Fibroblast of villous mesenchyme (primary cell): ENCODE measurements at places on chromosomes 12 and 14.

DNA sequence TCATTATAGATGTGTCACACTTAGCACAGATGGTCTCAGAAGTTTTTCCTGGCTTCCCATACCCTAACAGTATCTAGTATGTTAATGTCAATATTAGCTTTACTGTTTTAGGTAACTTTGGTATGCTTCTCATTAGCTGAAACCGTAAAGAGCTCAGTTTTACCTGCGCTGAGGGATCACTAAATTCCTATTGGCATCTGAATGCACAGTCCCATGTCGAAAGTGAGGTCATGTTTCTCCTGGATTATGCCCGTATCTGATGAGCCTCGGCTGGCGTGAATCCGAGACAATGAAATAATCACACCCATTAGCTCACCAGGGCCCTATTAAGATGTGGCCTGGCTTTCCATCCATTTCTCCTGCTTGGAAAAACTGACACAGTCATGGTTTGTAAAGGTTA, 418.2 kb downstream of the ZFP36L1 start:
- no peak for DNase-seq

GRCh38 chr14:68470361-68470760, 322.5 kb downstream of the ZFP36L1 start:
- DNase-seq = no peak

DNA sequence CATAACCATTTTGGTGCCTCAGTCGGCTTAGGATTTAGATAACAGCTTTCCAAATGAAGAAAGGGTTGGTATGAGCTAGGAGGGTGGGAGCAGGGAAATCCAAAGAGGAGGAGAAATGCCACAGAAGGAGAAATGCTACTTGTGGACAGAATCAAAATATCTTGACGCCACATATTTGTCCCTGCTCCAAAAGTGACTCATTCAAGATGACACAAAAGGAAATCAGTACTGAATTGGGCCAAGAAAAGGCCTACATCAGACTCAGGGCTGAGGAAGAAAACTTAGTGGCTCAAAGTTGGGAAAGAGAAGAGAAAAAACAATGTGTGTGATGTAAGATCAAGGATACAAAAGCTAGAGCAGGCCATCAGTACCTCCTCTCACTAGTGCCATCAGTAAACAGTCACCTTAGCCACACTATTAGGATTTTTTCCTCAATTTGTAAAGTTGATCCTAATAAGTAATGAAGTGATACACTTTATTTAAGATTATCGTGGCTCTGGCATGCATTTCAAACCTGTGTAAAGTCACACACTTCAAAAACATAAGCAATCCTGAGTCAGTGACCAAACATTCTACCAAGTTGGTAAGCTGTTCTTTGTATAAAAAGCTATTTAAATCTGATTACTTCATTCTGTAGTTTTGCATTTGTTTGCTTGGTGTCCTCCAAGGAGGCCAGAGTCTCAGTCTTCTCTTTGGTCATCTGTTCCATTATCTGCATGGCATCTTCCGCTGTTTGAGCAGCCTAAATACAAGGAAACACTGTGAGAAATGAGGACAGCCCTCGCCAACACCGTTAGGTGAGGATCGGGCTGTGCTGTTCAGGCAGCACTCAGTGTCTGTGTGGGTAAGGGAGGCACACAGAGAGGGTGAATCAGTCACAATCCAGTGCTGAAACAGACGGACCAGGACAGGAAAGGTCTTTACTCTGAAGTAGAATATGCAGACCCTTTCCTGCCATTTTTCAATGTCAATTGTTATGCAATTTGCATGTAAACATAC, 52.6 kb upstream of the VPS33A start:
- DNase-seq = peak; percentile 90

- no peak for DNase-seq
These were observed 222.4 kb downstream of the GLT1D1 start for GRCh38 chr12:129075460-129076208.

DNA sequence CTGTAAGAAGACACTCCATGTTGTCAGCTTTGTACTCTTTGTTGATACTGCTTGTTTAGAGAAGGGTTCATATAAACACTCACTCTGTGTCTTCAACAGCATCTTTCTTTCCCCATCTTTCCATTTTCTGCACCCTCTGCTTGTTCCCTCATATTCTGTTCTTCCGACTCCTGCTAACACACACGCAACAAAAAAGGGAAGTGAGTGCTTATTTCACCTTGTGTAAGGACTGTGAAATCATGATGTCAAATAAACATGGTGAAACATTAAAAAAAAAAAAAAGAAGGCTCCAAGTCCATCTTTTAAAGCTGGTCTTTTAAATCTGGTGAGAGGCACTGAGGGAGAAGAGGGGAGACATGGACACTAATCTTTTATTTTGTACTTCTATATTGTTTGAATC, 145.4 kb downstream of the RPAP3 start:
- DNase-seq = no peak

DNA sequence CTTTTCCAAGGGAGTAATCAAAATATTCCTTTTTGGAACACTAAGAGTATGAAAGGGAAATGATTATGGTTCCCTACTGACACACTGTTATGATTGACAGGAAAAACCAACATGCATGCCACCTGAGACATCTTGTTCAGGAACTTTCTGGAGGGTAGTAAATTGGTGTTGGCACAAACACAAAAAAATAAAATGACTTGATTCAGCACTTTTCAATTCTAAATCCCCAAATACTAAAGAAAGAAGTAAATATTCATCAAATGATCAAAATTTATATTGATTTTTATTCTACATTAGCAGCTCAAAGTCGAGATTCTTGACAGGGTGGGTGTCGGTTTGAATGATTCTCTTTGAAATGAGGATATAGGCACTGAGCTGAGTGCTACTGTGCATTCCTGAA, 271.4 kb upstream of the NPAS3 start:
- DNase-seq = no peak

DNA sequence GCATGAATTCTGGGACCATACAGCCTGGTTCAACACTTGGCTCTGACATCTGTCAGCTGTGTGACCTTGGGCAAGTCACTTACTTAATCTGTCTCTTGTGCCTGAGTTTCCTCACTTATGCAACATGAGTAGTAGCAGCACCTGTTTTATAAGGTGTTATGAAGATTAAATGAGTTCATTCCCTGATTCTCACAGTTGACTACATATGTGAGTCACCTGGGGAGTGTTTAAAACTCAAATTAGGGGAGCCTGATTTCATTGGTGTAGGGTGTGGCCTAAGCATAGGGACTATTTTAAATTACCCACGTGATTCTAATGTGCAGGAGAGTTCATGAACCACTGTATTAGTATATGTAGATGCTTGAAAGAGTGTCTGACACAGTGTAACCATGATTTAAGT, 36.7 kb upstream of the TMEM233 start:
- DNase-seq = no peak
